Psoas muscle (tissue), 8 donors: ENCODE measurements at places on chromosomes 3 and 15. TPM values are rescaled to one million over a fixed set of nuclear protein-coding genes. Genes with fewer than 3 reads are reported as not detected.
A peak's percentile ranks its signal among the peaks of the same experiment; 100 is the strongest.

- no peak for DNase-seq
Measured at GRCh38 chr15:29813009-29813408, 9.3 kb downstream of the TJP1 start.

GRCh38 chr15:70327856-70328678 lies 230.3 kb upstream of the TLE3 start:
- DNase-seq, result peak; percentile 76

PAK6 gene
- 0.03 TPM for polyA plus RNA-seq

CHMP2B gene
- polyA plus RNA-seq, result 21.4 TPM

ISLR gene
- polyA plus RNA-seq, result 2.6 TPM

CCR4 gene
- not detected for polyA plus RNA-seq

SERPINI2 gene
- 0.10 TPM for polyA plus RNA-seq

GRCh38 chr3:9649791-9650521 lies 651 bp downstream of the MTMR14 start:
- DNase-seq, result no peak

- DNase-seq, result no peak
Measured at GRCh38 chr15:92149465-92149864, 244.2 kb upstream of the ST8SIA2 start.

SCAMP5 gene
- polyA plus RNA-seq, result 2.1 TPM
